ENCODE measurements at places on chromosomes 5 and 9.

DNA sequence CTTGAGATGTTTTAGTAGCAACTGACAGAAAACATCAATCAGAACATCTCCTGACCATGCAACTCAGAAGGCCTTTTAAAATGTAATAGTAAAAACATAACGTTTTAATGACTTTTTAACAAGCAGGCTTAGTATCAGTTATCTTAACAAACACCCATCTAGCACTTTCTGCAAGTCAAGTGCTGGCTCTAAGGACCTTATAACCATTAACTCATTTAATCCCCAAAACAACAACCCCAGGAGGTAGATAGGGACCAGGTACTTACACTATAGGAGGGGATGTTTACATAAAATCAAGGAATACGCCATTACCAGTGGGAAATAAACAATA lies 41.8 kb downstream of the ROR2 start:
- DNase-seq, result no peak

GRCh38 chr5:72695659-72696058 lies 120.8 kb upstream of the TNPO1 start:
- no peak for DNase-seq

GRCh38 chr9:127107171-127107928 lies 15.1 kb downstream of the ANGPTL2 start:
- no peak for DNase-seq

- DNase-seq, result no peak
These were observed 945 bp downstream of the BTF3 start for GRCh38 chr5:73499187-73499586.

- no peak for DNase-seq
These were observed 1.2 kb downstream of the CDH18 start for GRCh38 chr5:19986806-19987205.

DNA sequence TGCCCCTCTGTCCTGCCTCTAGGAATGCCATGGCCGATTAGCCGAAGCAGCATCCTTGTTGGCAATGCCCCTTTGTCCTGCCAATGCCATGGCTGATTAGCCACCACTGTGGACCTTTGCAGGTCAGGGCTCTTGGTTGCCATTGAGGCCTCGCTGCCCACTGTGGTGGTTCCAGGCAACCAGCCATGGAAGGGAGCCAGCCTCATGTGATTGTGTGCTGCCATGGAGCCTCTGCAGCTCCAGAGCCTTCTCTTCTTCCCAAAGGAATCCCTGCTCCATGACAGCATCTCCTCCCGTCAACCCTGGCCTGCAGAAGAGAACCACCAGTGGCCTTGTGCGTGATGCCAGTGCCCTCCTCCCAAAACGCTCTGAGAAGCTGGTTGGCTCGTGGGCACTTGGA lies 187.0 kb downstream of the CACNA1B start:
- no peak for DNase-seq

DNA sequence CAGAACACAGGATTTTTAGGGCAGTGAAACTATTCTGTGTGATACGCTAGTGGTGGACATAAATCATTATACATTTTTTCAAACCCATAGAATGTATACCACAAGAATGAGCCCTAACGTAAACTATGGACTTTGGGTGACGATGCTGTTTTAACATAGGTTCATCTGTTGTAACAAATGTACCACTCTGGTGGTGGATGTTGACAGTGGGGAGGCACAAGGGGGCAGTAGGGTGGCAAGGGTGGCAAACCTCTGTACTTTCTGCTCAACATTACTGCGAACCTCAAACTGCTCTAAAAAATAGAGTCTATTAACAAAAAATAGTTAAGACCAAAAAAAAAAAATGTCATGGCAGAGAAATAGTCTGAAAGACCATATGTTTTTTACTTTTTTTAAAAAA lies 9.1 kb upstream of the MVB12B start:
- peak; percentile 45 for DNase-seq
